Karpas-422 (cell line): ENCODE measurements at places on chromosomes 7 and 10. TPM values are rescaled to one million over a fixed set of nuclear protein-coding genes. Genes with fewer than 3 reads are reported as not detected.

Gene NODAL
- total RNA-seq = not detected in 2 replicates

GRCh38 chr7:127512663-127513062, 72.7 kb downstream of the GCC1 start:
- H3K4me1 ChIP-seq = no peaks in the 10 kb centered on the region
- H3K27ac ChIP-seq = no peak overlapping the region
- no peaks in the 10 kb centered on the region for H3K27me3 ChIP-seq
- DNase-seq = no peak

GRCh38 chr10:124259139-124259825, 159.4 kb downstream of the OAT start:
- H3K4me1 ChIP-seq = no peaks in the 10 kb centered on the region
- H3K4me3 ChIP-seq = no peak overlapping the region
- no peaks in the 10 kb centered on the region; the same call in 1 of the 2 replicates for H3K27me3 ChIP-seq
- no peaks in the 10 kb centered on the region for H3K36me3 ChIP-seq
- no peak overlapping the region for H3K27ac ChIP-seq

GRCh38 chr7:81707966-81708365, 61.9 kb downstream of the HGF start:
- no peak overlapping the region for H3K27ac ChIP-seq

DNA sequence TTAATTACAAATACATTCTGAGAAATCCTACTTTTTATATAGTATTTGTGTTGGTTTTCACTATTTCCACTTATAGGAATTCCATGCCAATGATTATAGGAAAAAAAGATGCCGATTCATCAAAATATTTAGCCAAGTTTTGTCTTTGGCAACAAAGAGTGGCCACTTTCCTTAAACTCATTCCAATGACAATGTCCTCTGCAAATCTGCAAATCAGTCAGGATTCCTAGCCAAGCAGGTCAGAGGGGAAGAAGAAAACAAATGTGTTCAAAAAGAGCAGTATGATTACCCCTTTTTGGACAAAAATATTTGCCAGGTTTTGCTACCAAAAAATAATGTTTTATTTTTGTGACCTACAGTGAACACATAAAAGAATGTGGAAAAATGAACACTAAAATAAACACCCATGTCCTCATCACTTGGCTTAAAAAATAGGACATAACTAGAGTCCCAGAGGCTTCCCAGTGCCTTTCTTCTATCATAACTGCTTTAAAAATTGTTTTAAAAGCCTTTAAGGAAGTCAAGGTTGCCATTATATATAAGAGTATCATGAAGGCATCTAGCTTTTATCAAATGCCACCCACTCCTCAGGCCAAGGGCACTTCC, 125.9 kb downstream of the ADAM12 start:
- H3K27ac ChIP-seq = no peak overlapping the region
- no peaks in the 10 kb centered on the region for H3K27me3 ChIP-seq
- H3K4me1 ChIP-seq = no peaks in the 10 kb centered on the region
- no peak overlapping the region for H3K4me3 ChIP-seq
- no peak for DNase-seq
- no peaks in the 10 kb centered on the region for H3K36me3 ChIP-seq

GRCh38 chr10:49600781-49601400, 9.2 kb upstream of the SLC18A3 start:
- H3K27ac ChIP-seq = no peak overlapping the region
- no peak overlapping the region for H3K4me3 ChIP-seq
- no peaks in the 10 kb centered on the region for H3K36me3 ChIP-seq
- no peaks in the 10 kb centered on the region for H3K4me1 ChIP-seq

DNA sequence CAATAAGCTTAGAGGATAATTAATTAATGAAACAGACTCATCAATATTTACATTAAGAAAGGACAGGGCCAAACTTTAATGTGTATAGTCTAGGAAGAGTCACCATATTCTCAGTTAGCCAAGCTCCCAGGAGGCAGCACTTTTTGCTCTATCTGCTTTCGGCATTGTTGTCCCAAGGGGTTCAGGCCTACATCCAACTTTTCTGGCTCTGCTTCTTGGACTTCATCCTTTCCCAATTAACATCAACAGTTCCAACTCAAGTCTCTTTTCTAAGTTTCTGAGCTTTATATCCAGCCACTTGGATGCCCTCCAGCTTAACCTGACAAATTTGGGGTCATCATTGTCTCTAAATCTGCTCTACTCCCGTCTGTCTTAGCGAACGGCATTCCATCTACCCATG, 42.8 kb downstream of the GLI3 start:
- no peak overlapping the region for H3K4me3 ChIP-seq
- H3K27ac ChIP-seq = no peak overlapping the region
- DNase-seq = no peak
- no peaks in the 10 kb centered on the region for H3K27me3 ChIP-seq
- H3K36me3 ChIP-seq = no peaks in the 10 kb centered on the region
- H3K4me1 ChIP-seq = no peaks in the 10 kb centered on the region
